IPS DF 19.7 (cell line): ENCODE measurements at places on chromosomes 3 and 15.
A peak's percentile ranks its signal among the peaks of the same experiment; 100 is the strongest.

DNA sequence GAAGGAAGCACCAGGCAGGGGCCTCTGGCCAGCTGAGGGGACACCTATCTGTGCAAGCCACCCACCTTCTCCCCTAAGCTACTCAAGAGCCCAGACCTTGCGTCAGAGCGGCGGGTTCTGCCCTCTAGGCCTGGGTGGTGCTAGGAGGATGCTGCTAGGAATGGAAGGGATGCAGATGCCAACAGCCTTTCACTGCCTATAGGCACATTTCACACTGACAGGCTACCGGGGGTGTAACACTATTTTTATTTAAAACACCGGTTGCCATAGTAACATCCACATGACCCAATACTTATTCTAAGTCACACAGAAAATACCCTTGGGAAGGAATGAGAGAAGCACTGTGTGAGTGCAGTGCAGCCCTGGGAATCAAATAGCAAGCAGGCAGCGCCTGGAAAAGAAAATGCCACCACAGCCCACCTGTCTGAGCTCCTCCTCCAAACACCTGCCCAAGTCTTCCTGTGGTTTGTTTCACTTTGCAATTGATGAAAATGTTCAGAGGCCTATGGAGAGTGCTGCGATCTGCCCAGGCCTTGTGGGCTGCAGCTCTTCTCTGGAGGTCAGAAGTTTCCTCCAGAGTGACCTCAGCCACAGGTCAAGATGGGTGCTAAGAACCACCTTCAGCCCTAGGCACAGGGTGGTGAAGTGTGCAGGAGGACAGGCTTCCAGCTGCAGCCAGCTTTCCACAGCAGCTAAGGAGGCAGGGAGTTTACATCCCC, 113.5 kb upstream of the TOPAZ1 start:
- DNase-seq, result no peak

DNA sequence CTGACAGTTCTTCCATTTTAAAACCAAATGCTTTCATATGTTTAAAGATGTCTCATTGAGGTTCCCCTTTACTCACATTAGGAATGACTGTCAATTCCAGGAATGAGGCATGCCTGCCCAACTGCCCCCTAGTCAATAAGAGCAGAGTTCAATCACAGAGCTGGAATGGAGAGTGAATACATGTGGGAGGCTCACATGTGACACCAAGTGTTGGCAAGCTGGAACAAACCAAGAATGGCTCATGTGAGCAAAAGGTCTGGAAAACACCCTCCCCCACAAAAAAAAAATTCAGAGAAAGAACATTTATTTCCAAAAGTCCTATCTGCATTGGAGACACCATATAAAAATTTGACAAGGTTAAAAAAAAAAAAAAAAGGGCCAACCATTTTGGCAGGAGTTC, 3.7 kb downstream of the PBRM1 start:
- DNase-seq, result no peak

GRCh38 chr3:169792359-169792758, 19.2 kb downstream of the MYNN start:
- DNase-seq, result no peak

- peak; percentile 23 for DNase-seq
Measured at GRCh38 chr3:25849641-25850385, 59.9 kb downstream of the OXSM start.

GRCh38 chr3:32597656-32598055, 27.0 kb upstream of the DYNC1LI1 start:
- DNase-seq, result no peak

DNA sequence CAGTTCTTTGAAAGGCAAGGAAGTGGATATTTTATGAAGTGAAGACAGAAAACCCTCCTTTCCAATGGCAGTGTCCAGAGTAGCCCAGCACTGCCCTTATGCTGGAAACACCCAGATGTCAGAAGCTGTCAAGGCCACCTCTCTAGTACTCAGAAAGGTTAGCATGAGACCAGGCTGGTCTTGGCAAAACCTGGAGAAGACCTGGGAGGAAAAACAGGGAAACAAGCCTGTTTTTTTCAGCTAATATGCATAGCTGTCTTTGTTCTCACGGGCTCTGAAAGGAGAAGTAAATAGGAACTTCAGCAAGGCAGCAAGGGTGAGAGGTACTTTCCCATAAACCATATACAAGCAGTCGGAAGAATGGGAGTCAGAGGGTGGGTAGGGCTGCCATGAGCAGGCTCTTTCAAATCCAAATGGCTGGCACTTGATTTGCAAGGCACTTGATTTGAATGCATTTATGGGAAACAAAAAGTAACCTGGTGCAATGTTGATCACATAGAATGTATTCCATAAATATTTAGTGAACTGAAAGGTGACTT, 55.8 kb downstream of the HEG1 start:
- no peak for DNase-seq

GRCh38 chr3:44001072-44001471, 240.6 kb upstream of the TOPAZ1 start:
- DNase-seq, result no peak

- no peak for DNase-seq
Measured at GRCh38 chr3:194843556-194843955, 157.9 kb downstream of the FAM43A start.

- no peak for DNase-seq
Measured at GRCh38 chr15:66565741-66566144, at the start of gene LCTL. LCTL (minus strand) TSS chr15:66565998; CDS start chr15:66565365, 633 bp downstream.

- peak; percentile 5 for DNase-seq
Measured at GRCh38 chr15:89335298-89336041, 846 bp upstream of the POLG start.

GRCh38 chr15:76776480-76776879, 128.7 kb downstream of the SCAPER start:
- DNase-seq, result no peak

DNA sequence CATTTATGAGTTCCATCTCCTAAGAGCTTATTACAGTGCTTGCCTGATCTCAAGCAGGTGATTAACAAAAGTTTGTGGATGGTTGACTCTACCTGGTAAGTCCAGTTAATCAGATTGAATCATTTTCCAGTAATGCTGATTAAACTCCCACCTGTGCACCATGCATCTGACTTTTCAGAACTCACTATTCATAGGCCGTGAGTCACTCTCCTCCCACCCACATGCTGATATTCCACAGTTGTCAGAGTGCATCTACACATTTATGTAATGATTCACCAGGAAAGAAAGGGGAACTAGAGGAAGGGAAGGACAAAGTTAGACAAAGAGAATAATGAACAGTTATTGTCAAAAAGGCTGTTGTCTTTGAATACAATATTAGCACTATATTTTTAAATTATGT, 106.2 kb upstream of the UBE3A start:
- no peak for DNase-seq

- no peak for DNase-seq
Measured at GRCh38 chr3:73789825-73790444, 165.2 kb upstream of the PDZRN3 start.

- DNase-seq, result no peak
Measured at GRCh38 chr3:129181819-129182218, 1.9 kb downstream of the CNBP start.

GRCh38 chr3:129506231-129506742, 22.2 kb upstream of the RHO start:
- no peak for DNase-seq

DNA sequence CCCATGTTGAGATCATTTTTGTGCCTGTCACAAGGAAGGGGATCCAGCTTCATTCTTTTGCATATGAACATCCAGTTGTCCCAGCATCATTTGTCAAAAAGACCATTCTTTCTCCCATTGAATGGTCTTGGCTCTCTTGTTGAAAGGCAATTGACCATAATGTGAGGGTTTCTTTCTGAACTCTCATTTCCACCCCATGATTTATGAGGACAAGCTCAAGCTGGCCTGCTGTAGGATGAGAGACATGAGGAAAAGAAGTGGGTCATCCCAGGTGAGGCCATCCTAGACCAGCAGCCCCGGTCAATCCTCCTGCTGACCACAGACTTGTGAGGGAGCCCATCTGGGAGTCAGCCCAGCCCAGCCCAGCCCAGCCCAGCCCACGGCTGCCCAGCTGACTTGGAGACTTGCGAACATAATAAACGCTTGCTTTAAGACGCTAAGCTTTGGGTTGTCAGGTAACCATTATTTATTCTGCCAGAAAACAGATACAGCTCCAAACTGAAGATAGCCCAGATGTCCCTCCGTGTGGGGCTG, 69.0 kb downstream of the LINGO1 start:
- DNase-seq, result no peak

DNA sequence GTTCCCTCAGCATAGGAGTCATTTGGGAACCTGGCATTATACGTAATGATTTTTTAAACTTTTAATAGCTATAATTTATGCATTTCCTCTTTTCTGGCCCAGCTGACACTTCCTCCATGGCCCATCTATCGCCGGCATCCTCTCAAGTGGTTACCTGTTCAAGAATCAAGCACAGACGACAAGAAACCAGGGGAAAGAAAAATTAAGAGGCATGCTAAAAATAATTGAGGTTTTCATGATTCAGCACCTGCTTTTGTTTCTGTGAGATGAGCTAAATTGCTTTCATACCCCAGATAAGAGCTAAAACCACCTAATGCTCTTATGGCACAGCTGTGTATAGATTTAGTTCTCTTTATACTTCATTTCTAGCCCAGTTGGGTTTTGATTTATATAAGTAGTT, 1.7 kb downstream of the SPCS1 start:
- no peak for DNase-seq

DNA sequence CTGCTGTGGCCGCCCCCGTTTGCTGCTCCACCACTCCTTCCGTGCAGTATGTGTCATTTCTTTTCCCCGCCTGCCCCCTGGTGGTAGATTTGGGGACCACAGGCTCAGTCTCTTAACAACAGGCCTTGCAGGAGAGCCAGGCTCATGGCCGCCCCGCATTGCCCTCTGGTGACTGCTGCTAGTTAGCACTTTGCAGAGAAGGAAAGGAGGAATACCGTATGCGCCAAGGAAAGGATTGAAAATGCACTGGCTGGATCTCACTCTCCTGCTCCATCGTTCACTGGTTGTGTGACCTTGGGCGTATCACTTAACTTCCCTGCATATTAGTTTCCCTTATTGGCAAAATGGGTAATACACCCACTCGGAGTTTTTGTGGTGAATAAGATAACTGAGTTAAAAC, 39.3 kb upstream of the PXYLP1 start:
- DNase-seq, result peak; percentile 57
